ENCODE measurements at places on chromosomes 11 and 22.

DNA sequence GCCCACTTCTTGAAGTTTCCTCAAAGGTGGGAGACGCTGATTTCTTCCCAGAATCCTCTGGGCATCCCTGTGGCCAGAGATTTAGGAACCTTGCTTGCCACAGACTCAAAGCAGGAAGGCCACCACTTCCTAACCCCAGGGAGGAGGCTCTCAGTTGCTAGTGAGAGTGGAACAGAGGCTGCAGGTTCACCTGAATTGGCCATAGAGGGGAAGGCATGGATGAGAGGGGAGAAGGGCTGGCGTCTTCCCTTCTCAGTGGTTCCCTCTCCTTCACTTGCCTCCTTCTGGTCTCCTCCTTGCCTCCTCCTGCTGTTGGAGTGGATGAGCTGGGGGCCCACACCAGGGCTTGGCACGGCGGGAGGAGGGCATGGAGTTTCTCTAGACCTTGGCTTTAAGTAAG, 185.7 kb downstream of the ADAMTS15 start:
- no peak for DNase-seq

DNA sequence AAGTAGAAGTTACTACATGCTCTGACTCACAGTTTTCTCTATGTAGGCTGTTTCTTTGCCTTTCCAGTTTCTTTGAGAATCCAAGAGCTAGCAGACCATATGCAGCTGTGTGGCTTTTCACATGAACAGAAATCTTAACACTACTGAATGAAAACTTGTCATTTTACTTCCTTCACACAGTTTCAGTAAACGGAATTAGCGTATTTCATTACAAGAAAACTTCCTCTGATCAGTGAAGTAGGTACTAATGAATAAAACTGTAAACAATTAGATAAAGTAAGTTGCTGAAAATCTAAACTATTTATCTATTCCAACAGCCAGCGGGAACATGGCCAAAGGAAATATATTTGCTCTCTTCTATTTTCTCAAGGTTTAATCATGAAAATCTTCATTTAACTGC, 953.2 kb downstream of the LRRC4C start:
- no peak for DNase-seq

DNA sequence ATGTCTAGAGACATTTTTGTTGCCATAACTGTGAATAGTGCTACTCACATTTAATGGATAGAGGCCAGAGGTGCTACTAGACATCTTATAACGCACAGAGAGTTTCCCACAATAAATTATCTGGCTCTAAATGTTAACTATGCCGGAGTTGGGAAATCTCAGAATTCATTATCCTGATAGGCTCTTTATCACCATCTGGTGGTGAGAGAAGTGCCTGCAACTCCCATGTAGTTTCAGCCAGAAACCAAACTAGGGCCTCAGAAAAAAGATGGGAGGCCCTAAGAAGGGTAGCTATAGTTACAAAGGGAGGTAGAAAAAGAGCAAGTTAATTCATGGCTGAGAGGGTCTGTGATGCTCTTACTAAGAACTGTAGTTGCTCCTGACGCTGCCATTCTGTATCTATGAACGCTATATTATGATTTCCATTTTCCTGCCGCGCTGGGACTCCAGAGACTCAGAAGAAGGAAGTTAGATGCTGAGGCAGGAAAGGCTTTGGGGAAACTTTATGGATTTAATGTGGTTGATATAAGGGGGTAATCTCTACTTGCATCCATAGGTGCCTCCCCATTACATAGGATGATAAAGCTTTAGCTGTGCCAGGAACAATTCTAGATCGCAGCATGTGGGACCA, 22.9 kb upstream of the MRPL17 start:
- no peak for DNase-seq

DNA sequence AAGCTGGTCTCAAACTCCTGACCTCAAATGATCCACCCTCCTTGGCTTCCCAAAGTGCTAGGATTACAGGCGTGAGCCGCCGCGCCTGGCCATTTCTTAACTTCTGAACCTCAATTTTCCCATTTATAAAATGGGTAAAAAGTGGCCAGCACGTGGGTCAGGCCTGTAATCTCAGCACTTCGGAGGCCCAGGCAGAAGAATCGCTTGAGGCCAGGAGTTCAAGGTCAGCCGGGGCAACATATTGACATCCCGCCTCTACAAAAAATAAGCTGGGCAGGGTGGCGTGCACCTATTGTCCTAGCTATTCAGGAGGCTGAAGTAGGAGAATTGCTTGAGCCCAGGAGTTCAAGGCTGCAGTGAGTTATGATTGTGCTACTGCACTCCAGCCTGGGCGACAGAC, 6.5 kb upstream of the DDX6 start:
- DNase-seq, result no peak

DNA sequence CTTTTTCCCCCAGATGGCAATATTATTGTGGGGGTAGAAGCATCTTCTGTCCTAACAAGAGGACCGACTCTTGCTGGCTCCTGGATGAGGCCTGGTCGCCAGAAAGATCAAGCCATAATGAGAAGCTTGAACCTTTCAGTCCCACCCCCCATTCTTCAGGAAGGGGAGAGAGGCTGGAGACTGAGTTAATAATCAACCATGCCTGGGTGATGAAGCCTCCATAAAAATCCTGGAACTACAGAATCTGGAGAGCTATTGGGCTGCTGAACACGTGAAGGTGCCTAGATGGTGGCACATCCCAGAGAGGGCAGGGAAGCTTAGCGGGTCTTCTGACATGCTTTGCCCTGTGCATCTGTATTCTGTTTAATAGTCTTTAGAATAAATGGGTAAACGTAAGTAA, 16.3 kb downstream of the AP5B1 start:
- DNase-seq, result no peak

DNA sequence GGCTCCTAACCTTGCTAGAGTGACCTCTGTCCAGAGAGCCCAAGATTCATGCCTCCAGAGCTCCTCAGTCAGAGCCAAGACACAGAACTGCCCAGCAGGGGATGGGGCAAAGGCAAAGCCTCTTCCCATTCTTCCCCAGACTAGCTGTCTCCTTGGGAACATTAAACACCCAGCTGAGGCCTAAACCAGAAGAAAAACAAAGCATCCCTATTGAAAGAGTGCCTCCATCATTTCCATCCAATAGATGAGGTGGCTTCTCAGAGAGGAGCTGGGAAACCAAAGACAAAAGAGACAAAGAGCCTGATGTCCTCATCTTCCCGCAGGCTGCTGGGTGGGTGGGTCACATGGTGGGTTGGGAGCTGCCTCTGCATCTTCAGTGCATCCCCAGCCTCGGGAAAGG, 37.4 kb downstream of the COMMD9 start:
- no peak for DNase-seq

DNA sequence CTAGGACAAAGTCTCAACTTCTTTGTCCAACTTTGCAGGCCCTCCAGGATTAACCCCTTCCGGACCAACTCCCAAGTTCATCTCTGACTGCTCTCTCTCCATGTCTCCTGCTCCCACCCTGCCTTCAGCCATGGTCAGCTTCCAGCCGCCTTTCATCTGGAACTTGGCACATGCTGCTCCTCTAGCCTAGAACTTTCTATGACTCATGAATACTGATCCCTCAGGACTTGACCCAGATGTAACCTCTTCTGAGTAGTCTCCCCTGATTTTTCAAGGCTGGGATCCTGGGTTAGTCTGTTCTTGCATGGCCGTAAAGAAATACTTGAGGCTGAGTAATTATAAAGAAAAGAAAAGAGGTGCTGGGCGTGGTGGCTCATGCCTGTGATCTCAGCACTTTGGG, 5.2 kb upstream of the SLC15A3 start:
- no peak for DNase-seq

DNA sequence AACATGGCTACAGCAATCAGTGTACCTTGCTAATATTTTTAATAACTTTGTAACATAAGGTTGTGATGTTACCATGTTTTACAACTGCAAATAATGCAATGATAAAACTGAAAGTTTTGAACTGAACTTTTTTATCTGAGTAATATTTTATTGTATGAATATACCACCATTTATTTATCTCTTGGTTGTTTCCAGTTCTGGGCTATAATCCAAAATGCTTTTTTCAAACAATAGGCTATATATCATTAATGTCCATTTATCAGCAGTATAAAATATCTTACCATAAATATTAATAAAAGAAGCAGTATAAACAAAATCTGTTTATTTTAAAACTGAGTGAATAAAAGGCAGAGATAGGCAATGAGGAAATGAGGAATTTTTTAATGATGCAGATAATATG, 63.3 kb downstream of the SIK3 start:
- DNase-seq, result no peak

DNA sequence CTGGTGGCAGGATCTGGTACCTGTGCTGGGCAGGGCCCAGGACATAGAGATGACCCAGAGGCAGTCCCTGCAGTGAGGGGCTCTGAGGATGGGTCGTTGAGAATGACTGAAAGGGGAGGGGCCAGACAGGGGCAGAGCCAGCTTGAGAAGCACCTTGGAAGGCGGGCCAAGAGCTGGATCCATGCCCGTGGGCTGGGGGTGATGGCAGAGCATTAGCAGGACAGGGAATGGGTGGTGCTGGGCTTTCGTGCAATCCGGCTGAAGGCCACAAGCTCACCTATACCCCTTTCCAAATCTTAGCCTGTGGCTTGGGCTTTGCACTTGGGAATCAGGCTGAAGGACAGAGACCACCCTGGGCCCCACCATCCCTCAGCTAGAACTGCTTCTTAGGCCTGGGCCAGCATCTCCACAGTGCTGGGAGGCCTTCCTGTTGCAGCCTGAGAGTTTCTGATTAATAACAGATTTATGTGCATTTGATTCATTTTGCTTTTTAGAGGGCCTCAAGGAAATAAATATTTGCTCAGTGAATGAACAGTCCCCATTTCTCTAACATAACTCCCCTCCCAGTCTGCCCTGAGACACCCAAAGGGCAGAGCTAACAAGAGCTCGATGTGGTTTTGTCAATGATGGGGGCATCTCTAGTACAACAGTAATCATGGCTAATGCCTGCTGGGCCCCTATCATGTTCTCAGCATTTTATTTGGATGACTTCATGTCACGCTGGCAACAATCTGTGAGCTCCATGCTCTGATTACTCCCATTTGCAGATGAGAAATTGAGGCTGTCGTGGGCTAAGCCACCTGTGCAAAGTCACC, 39.3 kb downstream of the RIBC2 start:
- DNase-seq, result peak; percentile 58

DNA sequence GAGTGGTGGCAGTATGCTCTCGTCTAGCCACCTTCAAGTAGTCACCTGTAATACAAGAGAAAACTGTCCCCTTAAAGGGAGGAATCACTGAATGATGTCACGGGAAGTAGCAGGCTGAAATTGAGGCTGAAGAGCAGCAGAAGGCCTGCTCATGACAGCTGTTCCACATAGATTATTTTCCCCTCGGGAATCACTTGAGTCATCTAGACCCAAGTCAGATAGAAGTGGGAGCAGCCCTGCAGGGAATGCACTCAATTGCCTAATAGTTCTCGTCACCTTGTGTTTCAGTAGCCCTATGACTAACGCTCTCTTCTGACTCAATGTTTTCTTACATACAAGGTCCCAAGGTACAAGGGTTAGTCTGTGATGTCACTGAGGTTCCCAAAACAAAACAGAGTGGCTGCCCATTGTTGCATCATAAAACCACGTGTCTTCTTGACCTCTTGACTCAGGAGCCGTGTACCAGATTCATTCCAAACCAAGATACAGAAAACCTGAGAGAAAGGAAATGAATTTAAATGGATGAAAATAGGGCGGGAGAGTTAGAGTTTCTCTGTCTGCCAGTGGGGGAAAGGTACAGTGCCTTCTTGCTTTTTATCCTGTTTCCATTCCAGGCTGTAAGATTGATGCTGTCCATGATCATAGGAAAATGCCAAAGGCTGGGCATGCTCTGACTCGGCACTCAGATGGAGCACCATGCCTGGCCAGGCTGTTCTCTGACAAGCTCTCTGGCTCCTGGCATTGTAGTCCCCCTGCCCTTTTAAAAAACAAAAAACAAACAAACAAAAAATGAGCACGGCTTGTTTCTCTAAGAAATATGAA, 21.6 kb upstream of the C11orf96 start:
- DNase-seq, result peak; percentile 97

GRCh38 chr22:36336246-36337182, 51.3 kb downstream of the MYH9 start:
- peak; percentile 32 for DNase-seq

GRCh38 chr22:44572414-44573207, 74.6 kb upstream of the RTL6 start:
- DNase-seq, result no peak

DNA sequence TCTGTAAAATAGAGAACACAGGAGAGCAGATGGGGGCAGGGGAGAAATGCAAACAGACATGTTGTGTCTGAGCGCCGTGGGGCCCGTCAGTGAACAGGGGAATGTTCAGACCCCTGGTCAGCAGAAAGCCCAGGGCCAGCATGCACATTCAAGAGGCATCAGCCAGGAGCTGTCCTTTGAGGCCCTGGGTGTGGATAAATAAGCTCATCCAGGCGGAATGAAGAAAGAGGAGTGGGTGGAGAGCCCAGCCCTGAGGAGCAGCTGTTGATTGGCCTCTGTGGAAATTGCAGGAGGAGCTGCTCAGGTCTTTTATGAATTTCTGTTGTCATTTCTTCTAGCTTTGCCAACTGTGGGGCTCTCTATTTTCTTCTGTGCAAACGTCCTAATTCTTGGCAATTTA, 49.7 kb upstream of the CECR2 start:
- DNase-seq, result peak; percentile 58

DNA sequence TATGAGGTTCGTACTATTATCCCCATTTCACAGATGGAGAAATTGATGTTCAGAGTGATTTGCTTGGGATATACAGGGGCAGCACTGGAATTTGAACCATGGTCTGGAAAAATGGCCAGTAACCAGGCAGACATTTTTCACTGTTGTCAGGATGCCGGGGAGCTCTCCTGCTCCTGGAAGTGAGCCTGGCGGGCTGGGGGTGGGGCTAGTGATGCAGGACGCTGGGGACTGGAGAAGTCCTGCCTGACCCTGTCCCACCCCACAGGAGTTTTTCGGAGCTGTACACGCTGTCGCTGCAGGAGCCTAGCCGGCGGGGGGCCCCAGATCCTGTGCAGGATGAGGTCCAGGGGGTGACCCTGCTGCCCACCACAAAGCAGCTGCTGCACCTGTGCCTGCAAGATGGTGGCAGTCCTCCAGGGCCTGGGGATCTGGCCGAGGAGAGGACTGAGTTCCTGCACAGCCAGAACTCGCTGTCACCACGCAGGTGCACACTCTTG, 11.1 kb downstream of the SIPA1 start:
- no peak for DNase-seq

DNA sequence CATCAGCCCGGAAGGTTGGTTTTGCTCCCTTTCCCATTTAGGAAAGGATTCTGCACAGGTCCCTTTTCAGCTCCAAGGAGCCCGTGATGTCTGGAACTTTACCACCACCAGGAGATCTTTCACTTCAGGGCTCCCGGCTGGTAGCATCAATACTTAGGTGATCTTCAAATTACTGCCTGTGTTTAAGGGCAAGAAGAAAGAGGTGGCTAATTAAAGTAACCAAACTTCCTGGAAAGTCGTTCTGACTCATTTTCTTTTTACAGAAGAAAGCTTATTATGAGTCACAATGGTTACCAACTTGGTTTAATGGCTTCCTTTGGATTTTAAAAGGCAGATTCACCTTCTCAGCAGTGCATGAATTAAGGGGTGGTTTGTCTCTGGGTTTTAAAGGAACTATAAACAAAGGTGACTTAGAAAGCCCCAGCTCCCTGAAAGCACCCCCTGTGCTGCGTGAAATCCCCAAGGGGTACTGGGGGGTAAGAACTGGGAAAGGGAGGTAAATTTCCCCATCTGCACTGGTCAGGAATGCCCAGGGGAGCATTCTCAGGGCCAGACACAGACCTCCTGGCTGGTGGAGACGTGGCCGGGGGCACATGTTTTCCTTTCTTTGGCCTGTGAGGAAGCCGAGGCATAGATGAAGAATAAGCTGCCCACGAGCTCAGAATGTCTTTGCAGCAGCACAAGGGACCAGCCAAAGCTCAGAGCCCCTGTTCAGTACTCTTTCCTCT, 8.8 kb downstream of the POU2F3 start:
- no peak for DNase-seq

- DNase-seq, result no peak
Observed at GRCh38 chr11:30045921-30046577, 29.2 kb upstream of the KCNA4 start.

Data from NCI-H2171 treated with DMSO at 0.1 percent for 48 hours (cell line).